NCI-H524 treated with DMSO at 0.1 percent for 48 hours (cell line): ENCODE measurements at places on chromosomes 2 and 18.

DNA sequence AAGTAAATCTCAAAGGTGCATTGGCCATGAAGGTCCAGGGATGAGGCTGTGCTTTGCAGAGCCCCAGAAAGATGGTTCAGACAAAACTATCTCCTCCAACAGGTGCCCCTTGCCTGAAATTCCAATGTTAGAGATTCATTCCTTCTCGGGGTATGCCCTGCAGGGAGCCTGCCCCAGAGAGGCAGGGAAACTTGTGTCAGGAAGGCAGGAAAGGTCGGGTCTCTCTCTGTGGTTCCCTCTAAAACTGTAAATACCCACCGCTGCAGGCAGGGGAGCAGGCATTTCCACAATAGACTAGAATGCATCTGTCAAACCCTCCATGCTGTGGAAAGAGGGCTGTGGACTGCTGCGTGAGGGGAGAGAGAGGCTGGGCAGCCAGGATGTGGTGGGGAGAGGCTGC, 207.8 kb upstream of the SMAD2 start:
- DNase-seq, result no peak

DNA sequence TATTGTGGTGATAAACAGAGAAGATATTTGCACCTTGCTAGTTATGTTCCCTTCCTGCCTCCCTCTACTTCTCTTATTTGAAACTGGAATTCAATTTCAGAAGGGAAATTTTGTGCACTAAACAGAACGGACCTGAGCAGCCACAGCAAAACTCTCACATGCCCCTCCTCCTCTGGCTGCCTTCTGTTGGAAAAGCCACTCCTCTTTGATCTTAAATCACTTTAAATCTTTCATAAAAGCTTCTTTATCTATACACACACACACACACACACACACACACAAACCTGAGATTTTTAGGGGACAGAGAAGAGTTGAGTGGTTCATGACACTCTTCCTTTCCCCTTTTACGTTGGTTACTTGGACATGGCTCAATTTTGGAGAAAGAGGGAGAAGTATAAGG, 5.6 kb downstream of the TBR1 start:
- no peak for DNase-seq

GRCh38 chr2:209526561-209526960, 102.7 kb downstream of the MAP2 start:
- DNase-seq, result no peak

GRCh38 chr2:119232666-119232993, 9.0 kb downstream of the STEAP3 start:
- DNase-seq, result no peak
